Psoas muscle (tissue), 8 donors: ENCODE measurements at places on chromosomes 2 and 18. TPM values are rescaled to one million over a fixed set of nuclear protein-coding genes. Genes with fewer than 3 reads are reported as not detected.

- DNase-seq: no peak
These were observed 229.6 kb upstream of the ID2 start for GRCh38 chr2:8452296-8452695.

The SPC25 gene
- 0.18 TPM for total RNA-seq

The PSME4 gene
- 120 TPM for total RNA-seq

The ALKAL2 gene
- total RNA-seq: not detected

DNA sequence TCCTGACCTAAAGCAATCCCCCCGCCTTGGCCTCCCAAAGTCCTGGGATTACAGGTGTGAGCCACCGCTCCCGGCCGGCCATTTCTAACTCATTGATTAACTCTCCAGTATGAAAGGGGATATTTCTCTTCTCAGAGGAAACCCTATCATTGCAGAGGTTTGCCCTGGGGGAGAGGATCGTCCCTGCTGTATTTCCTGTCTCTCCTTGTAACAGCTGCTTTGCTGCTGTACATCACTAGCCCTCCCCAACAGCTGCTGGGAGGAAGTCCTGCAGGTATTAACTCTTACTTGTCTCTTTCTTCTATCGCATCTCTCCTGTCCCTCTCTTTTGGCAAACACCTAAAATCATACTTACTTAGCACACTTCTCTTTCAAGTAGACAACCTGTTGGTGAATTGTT lies 219.0 kb upstream of the DSEL start:
- DNase-seq: no peak

DNA sequence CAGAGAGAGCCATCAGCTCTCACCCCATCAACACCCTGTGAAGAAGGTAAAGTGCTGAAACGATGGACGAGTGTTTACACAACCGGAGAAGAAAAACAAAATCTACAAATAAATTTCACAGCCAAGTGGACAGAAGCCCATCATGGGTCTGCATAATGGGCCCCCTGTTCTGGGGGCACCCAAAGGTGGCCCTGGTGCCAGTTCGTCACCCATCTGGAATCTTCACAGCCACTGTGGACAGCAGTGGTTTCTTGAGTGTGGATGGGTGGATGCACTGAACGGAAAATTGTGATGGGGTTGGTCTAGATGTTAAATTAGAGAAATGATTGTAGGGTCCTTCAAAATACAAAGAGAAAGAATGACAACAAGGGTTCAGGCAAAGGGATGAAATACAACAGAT lies 38.8 kb downstream of the ANKMY1 start:
- DNase-seq: no peak

The BBS5 gene
- 9.3 TPM for total RNA-seq

The UGT1A10 gene
- total RNA-seq: not detected

DNA sequence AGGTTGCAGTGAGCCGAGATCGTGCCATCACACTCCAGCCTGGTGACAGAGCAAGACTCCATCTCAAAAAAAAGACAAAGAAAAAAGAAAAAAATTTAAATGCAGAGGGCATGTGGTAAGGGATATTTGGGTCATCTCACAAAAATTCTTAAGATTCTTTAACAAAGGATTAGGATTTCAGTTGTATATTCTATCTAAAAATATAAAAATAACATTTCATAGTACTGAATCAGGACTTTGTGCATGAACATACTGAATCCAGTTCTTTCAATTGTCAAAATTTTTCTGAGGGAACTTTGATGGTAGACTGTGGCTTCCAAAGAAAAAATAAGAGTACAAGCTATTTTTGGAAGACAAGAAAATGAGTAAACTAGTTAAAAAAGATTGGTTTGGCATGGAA lies 6.5 kb upstream of the PPP3R1 start:
- DNase-seq: no peak

- no peak for DNase-seq
These were observed 23.5 kb downstream of the NCK2 start for GRCh38 chr2:105768176-105768575.

DNA sequence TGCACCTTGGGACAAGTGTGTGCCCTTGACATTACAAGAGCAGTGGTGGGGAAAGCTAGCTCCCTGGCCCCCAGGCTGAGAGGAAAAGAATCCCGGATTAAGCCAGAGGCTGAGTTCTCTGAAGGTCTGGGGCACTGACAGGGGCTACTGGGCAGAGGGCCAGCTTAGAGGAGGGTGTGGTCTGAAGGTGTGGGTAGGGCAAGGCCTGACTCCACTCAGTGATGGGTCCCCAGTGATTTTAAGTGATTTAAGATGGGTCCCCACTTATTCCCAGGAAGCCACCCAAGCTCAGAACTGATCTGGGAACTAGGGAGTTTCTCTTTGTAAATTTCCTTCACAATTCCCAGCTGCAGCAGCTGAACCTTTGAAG lies 8.8 kb downstream of the TMEM37 start:
- DNase-seq: no peak

The AKAIN1 gene
- not detected for total RNA-seq

GRCh38 chr2:241598487-241598886 lies 38.5 kb downstream of the THAP4 start:
- no peak for DNase-seq
